ENCODE measurements at places on chromosomes 4 and X.

DNA sequence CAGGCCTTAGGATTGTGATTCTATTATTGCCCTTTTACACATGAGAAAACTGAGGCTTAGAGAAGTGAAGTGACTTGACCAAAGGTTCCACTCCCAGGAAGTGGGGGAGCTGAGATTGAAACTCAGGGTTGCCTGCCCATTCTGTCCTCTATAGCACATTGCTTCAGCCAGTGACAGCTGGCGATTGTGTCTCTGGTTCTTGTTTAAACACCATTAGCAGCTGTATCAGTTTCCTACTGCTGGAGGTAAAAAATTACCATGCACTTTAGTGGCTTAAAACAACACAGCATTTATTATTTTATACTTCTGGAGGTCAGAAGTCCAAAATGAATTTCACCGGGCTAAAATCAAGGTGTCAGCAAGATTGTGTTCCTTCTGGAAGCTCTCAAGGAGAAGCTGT lies 205.8 kb upstream of the MAMLD1 start:
- DNase-seq, result no peak

DNA sequence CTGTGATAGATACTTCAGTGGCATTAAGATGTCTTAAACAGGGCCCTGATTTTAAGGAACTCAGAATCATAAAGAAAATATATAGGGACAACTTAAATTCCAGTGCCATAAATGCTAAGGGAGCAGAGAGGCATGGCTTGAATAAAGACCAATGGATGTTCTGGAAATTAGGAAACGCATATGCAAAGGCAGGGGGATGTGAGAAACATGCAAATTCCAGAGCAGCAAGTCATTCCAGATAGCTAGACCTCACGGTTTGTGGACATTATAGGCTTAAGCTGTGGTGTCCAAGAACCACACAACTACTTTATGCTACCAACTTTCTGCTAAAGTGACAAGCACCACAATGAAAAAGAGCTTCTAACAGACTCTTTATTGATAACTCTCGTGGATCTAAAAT lies 132.6 kb upstream of the ANK2 start:
- DNase-seq, result no peak

DNA sequence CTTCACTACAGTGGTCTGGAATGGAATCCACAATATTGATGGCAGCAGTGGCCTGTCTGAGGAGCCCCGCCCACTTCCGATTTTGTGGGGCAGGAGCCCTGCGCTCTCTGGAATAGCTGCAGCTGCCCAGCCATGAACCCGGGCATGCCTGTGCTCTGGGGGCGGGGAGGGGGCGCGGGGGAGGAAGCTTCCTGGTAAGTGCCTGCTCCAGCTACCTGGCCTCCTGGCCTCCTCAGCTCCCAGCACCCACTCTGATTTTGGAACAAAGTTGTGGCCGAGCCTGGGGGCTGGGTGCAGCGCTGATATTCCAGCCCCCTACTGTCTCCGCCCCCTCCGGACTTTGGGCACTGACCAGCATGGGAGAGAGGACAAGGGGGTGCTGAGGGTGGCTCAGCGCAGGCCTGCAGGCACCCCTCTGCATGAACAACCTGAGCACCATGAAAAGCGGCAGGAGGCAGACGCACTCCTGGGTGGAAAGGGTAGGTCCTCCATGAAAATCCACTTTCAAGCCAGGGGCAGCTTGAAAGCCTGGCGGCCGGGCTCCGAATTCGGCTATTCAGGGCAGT lies 972.7 kb upstream of the AGA start:
- DNase-seq, result no peak

DNA sequence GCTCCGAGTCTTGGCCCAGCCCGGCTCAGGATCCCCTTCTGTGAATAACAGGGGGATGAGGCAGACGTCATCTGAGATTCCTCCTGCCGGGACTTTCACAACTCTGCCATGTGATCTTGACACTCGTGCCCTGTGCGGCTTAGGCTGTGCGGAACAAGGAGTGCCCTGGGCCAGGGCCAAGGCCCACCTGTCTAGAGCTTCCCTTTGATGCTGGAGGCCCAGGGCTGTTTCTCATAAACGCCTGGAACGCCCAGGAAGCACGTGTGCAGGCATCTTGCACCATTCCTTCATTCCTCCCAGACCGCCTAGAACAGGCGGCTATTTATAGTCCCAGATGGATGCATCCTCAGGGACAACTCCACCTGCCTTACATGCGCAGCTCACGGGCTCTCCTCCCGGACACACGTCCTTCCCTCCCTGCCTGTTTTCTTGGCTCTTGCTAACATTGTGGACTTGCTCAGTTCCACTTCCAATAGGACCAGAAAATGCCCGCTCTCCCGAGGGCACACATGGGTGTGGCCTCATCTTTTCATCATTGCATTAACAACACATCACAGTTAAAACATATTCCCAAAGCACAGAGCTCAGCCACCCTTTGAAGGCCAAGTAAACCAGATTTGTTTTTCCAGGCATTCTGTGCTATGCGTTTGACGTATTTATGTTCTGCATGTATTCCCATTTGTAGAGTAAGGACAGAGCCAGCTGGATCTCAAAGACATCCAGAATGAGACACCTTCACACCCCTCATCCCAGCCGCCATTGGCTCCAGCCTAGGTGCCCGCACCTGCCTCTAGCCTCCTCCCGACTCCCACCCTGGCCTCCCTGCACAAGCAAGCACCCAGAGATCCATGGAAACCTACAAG lies 57.2 kb downstream of the ABLIM2 start:
- DNase-seq, result no peak

- no peak for DNase-seq
Observed at GRCh38 chr4:158875026-158875425, 106.2 kb downstream of the FNIP2 start.

- peak; percentile 76 for DNase-seq
Observed at GRCh38 chr4:99946356-99947189, at the start of gene DNAJB14. Gene DNAJB14, minus strand, starts transcription at chr4:99946618. Its CDS starts 47 bp downstream, at chr4:99946571.

- DNase-seq, result peak; percentile 33
Observed at GRCh38 chr4:63459329-63459728, 949.9 kb downstream of the TECRL start.

Measured in MM.1S (cell line).